Suprapubic skin (tissue), 4 donors: ENCODE measurements at places on chromosomes 3 and 15. TPM values are rescaled to one million over a fixed set of nuclear protein-coding genes. Genes with fewer than 3 reads are reported as not detected.

The PLSCR5 gene
- not detected for total RNA-seq

The PGBD4 gene
- total RNA-seq = 1.4 TPM

GRCh38 chr15:72495007-72495406, 20.9 kb downstream of the ARIH1 start:
- DNase-seq = no peak

The SPINT1 gene
- total RNA-seq = 430 TPM

- no peak for DNase-seq
Observed at GRCh38 chr3:7754653-7755441, 746.8 kb upstream of the LMCD1 start.

The SPSB4 gene
- total RNA-seq = 0.51 TPM

DNA sequence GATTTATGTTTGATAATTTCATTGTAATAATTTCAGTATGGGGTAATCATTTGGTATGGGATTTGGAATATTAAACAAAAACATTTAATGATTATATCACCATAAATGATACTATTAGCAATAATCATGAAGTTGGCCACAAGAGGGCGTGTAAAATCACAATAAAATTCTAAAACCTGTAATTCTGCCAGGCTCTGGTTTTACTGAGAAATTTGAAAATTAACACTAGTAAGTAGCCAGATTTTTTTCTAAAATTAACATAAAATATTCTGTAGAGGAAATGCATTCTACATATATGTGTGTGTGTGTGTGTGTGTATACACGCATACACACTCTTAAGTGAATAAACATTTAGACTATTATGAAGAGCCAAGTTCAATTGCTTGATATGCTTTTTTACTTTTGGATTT, 40.5 kb downstream of the FEZF2 start:
- no peak for DNase-seq

GRCh38 chr3:1197051-1197450, 104.2 kb downstream of the CNTN6 start:
- no peak for DNase-seq

- DNase-seq = no peak
Observed at GRCh38 chr15:67037694-67038093, 27.7 kb upstream of the SMAD3 start.

The BNIP2 gene
- 95.4 TPM for total RNA-seq

- no peak for DNase-seq
Observed at GRCh38 chr15:75639191-75639708, 774 bp downstream of the IMP3 start.

DNA sequence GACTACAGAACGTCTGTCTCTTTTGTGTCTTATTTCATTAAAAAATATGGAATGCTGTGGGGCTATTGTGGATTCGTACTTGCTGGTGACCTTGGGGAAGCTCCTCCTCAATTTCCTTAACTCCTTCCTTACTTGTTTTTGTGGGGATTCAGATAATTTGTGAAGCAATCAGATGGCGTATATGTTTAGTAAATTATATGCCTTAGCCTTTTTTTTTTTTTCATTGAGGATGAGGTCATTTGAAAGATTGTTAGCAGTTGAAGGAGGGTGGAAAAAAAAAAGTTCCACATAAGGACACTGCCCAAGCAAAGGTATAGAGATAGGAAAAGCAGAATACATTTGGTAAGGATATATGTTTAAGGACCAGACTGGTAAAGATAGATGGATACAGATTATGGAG, 3.3 kb downstream of the RNF13 start:
- DNase-seq = no peak

DNA sequence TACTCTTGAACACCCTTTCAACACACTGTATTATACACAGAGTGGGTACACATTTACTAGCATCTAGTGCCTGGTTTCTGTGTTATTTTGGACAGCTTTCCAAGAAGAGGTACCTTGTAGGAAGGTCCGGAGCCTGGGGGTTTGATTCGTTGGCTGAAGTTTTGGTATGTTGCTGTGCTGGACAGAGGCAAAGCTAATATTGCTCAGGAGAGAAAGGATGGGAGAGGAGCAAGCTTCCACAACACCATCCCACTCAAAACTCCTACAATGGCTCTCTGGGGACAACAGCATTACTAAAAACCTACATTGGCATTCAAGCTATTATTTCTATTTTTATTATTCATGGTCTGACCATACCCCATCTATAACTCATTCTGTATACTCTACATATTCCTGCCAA, 1.1 kb upstream of the LYSMD2 start:
- DNase-seq = no peak

DNA sequence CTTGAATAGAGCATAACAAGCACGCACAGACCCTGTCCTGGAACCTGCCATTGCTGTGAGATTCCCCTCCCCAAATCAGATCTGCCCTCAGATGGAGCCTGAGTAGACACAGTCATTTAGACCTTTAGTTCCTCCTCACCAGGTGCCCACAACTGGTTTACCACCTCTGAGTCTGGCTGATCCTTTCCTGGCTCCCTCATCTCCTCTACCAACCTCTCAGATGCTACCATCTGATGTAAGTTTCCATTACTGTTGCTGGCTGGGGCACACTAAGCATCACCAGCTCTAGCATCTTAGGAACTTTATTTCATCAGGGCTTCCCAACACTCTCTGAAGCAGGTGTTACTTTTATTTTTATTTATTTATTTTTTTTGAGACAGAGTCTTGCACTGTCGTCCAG, 288.3 kb downstream of the TLE3 start:
- DNase-seq = no peak

The INKA1 gene
- total RNA-seq = 30.9 TPM

The ALDH1A3 gene
- total RNA-seq = 8.1 TPM

- no peak for DNase-seq
Observed at GRCh38 chr3:32870373-32871095, 52.7 kb downstream of the TRIM71 start.

The ATP8B4 gene
- 2.2 TPM for total RNA-seq

DNA sequence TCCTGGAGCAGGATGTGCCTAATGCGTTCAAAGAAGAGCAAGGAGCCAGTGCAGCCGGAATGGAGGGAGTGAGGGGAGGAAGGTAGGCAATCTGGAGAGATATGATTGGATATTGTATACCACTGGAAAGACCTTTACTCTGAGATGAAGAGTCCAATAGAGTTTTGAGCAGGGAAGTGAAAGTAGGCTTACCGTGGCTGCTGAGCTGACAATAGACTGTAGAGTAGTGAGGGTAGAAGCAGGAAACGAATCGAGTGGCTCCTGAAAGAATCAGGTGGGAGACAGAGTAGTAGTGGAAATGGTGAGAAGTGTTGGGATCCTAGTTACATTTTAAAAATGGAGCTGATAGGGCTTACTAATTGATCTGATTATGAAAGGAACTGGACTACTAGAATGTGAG, 51.8 kb upstream of the NUDT16 start:
- no peak for DNase-seq

DNA sequence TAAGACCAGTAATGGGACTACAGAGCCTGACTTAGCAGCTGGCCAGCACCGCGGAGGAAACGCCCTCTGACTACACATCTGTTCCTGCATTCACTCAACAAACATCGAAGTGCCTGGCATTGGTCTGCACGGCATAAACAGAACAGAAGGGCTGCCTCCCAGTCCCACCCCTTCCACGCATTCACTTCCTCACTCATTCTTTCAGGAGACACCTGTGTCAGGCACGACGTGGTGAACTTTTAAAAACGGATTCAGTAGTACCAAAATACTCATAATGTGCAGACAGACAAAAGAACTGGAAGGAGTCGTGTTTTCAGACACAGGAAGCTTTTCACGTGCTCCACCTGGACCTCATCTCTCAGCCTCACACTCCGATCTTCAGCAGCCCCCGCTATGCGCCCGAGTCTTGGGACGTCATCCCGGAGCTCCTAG, 123.3 kb downstream of the XXYLT1 start:
- no peak for DNase-seq

The GRK7 gene
- total RNA-seq = not detected
